ENCODE measurements at places on chromosomes 6 and 20.

DNA sequence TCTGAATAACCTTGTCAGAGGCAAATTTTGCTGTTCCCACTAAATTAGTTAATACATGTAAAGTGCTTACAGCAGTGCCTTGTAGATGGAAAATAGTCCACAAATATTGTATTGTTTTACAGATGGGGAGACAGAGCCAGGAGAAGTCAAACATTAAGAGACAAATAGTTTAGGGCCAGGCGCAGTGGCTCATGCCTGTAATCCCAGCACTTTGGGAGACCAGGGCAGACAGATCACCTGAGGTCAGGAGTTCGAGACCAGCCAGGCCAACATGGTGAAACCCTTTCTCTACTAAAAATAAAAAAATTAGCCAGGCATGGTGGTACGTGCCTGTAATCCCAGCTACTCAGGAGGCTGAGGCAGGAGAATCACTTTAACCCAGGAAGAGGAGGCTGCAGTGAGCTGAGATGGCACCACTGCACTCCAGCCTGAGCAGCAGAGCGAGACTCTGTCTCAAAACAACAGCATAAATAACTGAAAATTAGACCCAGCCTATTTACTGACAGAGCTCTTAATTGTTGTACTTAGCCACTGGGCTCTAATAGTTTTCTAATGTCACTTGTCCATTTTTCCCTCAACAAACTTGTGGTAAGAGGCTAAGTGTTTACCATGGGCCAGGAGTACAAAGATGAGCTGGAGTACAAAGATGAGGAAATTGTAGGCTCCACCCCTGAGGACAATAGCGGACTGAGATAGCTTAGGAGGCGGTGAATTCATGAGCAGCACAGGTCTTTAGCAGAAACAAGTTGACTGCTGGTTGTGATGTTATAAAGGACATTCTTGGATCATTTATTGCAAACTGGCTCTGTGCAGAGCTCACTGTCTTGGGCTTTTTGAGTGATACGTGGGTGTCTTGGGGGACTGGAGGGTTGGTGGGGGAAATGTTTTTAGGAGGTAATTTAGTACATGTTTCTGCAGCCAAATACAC, 6.4 kb downstream of the ZSWIM3 start:
- no peak for DNase-seq

DNA sequence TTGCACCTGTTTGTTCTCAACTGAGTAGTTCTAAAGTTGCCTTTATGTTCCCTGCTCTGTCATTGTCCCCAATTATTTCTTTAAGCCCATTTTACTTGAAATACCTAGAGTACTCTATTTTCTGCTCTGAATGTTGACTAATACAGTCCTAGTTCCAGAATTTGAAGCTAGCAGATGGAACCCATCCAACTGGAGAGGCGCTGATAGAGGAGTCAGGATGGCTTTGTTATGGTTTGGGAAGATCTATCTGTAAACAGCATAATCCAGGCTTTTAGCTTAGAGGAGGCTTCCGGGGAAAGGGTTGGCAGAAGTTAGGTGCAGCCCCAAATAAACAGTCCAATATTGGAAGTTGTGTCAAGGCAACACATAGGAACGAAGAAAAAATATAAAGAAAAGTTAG, 927.7 kb downstream of the TFAP2A start:
- no peak for DNase-seq

- peak; percentile 10 for DNase-seq
These were observed 24.4 kb downstream of the SPDEF start for GRCh38 chr6:34531580-34532201.

DNA sequence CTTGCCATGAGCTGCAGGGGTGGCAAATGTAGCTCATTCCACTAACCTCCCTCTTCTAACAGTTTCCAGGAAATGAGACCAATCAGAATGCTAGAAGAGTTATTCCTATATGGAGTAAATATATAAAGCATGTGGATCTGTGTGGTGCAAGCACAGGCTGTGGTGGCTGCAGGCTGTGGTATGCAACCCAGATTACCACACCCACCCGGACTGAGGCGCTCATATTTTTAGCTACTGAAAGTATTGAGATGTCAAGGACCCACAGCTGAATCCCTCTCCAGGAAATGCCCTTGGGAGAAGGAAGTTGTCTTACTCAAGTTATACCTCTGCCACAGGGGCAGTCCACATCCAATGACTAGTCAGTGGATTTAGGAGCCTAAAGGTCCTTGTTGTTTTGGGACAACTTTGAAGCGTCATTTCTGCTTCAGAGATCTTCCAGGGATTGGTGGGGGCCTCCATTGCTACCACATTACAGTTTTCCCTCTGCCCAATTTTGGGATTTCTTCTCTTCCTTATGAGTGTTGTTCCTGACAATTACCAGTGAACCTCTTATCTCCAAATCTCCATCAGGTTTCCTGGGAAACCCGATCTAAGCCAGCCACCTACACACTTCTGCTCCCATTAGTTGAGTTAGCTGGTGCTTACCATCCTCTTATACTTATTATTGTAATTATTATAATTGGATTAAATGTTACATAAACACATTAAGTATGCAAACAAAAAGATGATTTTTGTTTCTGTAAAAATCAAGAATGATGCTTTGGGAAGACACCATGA, 12.1 kb upstream of the REPS1 start:
- no peak for DNase-seq

DNA sequence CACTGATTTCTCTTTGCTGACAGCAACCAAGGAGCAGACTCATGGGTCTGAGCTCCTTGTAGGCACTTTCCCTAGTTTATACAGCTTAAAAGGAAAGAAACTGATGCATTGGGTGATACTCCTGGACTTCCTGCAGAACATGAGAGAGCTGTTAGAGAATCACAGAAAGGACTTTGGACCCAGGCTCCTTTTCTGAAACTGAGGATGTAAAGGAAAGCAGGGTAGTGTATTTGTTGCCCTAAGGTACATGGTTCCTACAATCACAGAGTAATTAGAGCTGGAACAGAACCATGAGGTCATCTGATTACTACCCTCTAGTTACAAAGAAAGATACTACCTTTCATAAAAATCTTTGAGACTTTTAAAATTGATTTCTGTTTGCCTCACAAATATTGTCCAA, 477.1 kb upstream of the SPTLC3 start:
- no peak for DNase-seq

DNA sequence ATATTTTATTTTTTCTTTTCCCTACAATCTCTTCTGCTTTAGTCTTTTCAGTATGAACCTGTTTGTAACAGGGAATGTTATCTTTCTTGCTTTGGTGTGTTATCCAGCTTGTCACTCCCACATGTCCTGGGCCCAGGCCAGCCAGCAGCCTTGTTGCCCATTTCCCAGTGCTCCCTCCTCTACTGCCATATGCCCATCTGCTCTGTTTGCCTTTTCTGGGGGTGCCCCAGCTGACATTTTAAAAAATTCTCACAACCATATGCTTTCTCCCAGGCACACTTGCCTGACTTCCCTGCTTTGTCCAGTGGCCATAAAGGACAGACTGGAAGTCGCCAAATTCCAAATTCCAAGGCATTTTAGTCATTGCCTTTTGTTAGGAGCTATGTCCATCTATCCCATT, 23.6 kb upstream of the LMBRD1 start:
- no peak for DNase-seq

GRCh38 chr6:108707328-108707976, 140.8 kb upstream of the ARMC2 start:
- peak; percentile 64 for DNase-seq

- DNase-seq = no peak
These were observed 37.1 kb downstream of the PPP1R16B start for GRCh38 chr20:38842558-38842981.

DNA sequence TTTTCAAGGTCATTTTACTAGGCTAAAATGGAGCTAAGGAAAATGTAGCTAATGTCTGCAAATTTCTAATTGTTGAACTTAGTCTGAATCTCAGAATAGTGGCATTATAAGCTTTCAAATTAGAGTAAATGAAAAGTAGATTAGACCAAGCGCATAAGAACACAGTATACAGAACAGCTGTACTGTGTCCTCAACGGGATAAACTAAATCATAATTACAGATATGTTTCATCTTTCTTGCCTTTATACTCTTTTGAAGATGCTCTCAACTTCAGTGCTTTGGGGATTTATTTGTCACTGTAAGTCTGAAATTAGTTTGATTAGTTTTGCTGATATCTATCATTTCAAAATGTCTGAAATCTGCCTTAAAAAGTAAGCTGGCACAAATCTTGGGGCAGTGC, 305.4 kb downstream of the LAMA2 start:
- DNase-seq = no peak

DNA sequence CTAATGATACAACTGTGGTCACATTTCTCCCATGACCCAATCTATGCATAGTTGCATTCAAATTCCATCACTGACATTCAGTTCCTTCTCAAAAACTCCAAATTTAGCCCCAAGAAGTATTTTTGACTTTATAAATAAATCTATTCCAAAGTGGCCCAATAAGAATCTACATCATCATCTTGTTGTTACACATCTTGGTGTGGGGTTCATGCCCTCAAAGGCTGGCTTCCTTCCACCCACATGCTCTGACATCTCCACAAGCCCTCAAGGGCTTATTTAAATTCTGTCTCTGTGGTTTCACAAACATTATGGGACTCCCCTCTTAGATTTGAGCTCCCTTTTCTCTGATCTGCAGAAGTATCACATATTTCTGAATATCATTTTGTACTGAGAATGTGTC, 585.3 kb upstream of the BTBD3 start:
- no peak for DNase-seq

DNA sequence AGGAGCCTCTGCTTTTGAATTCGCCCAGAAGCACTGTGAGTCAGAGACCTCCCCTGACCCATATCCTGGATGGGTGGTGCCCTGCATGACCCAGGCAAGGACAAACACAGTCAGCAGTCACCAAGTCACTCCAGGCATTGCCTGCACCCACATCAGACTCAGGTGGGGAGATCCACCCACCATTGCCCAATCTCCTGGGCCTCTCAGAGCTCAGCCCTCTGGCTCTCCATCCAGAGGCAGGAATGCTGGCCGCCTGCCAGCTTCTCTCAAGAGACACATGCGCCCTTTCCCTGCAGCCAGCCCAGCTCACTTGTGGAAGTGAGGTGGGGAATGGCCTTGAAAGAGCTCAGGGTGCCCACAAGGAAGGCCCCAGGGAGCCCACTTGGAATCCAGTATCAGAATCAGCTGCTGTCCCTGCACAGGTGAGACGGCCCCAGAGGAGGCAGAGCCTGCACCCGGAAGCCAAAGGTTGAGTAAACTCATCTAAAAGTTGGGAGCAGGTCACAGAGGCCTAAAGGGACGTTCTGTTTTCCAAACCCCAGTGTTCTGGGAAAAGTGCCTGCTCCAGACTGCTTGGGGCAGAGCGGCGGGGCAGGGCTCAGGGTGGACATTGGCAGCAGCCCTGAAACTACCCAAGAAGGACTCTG, 129.8 kb downstream of the PREX1 start:
- peak; percentile 99 for DNase-seq

DNA sequence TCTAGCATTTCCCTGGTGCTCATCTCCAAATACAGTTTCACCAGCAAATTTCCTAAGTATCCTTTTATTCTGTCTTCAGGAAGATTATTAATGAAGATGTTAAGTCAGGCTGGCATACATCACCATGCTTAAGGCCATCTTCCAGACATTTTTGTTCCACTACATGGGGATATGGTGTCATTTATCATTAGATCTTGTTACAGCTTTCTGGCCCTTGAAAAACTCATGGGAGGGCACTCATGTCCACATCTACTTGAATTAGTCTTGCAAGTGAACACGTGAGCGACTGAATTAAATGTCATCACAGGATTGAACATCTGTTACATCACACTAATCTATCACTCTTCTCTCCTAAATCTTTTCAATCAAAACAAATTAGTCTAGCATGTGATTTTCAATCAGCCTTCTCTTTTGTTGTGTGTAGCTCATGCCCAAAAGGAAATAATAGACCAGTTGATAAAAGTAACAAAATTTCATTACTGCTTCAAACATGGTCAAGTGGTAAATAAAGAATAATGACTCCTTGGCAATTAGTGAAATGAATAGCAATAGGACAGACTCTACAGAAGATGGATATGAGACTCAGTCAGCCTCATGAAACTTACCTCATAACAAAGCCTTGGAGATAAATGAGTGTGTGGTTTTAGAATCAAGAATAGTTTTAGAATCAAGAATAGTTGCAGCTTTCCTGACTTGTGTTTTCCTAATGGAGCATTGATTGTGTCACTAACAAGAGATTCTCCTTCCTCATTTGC, 80.5 kb downstream of the MTFR2 start:
- DNase-seq = no peak

DNA sequence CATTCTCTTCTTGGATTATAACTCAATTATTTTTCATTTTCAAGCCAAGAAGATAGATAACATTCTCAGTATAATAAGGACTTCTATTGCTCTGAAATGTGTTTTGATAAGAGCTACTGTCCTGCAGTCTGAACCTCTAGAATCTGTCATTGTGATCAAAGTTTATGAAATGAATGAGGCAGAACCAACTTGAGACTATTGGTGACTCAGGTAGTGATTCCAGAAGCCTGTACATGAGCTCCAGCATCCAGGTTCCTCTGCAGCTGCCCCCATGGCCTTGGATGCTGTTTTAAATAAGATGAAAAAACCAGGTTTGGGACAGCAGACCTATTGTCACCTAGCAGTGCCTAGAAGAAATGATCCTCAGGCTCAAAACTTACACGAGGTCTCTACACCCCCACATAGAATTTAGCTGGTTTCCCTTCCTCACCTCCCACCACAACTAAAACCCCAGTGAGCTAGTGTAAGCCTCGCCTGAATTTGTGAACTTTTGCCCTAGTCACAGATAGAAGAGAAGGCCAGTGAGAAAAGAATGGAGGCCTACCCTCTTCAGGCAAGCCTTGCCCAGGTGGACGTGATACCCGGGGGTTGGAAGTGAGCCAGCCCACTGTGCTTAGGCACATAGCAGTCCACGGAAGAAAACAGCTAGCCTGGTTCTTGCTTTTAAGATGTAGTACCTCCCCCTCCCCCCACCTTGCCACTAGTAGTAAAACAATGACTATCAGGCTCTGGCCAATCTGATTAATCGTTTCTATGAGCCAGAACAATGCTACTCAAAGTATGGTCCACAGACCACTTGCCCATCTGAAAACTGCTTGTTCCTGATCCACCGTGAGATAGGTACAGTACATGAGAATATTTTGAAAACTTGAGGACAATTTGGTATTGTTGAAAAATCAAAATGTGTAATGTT, 73.0 kb upstream of the SYNJ2 start:
- peak; percentile 9 for DNase-seq

DNA sequence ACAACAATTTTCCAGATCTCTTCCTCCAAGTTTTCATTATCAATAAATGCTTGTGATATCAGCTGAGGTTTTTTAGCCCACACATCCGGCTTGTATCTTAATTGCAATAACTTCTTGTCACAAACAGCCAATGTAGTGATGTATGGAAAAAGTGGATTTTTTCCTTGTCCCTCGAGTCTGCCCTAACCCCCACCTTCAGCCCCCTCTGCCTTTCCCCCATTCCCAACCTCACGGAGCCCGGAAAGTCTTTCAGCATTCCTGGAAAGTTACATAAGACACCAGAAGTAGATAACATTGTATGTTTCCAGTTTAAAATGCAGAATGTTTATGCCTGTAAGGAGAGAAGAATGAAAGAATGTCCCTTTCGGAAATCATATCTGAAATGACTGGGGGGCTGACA, 179.2 kb upstream of the PHACTR1 start:
- DNase-seq = no peak

All from thyroid gland (tissue), 4 donors.